ENCODE measurements at places on chromosomes 6 and 20. TPM values are rescaled to one million over a fixed set of nuclear protein-coding genes. Genes with fewer than 3 reads are reported as not detected.

ATAT1 gene
- total RNA-seq, result 13.7 TPM

- DNase-seq, result no peak
- no peak overlapping the region for H3K27ac ChIP-seq
- no peak overlapping the region for H3K4me3 ChIP-seq
- H3K27me3 ChIP-seq, result no peaks in the 10 kb centered on the region
- H3K36me3 ChIP-seq, result no peaks in the 10 kb centered on the region
- H3K4me1 ChIP-seq, result no peaks in the 10 kb centered on the region
Measured at GRCh38 chr6:129634411-129635230, 75.4 kb downstream of the ARHGAP18 start.

DNA sequence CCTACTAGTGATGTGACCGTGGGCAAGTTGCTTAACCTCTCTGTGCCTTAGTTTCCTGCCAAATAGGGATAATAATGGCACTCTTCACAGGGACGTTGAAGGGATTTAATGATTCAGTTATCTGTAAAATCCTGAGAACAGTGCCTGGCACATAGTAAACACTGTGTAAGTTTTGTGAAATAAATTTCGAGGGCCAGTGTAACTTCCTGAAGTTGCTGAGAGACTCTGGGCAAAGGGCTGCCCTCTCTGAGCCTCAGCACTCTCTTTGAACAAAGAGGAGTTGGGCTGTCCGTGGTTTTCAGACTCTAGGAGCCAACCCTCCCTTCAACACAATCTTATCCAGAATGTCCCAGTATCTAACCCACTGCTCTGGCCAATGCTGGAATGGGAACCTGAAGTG lies 2.5 kb upstream of the TEAD3 start:
- H3K27me3 ChIP-seq, result peaks cover 6% of the 10 kb centered on the region
- no peak for DNase-seq
- H3K4me3 ChIP-seq, result no peak overlapping the region
- no peak overlapping the region for H3K27ac ChIP-seq
- peaks cover 16% of the 10 kb centered on the region for H3K4me1 ChIP-seq

DNA sequence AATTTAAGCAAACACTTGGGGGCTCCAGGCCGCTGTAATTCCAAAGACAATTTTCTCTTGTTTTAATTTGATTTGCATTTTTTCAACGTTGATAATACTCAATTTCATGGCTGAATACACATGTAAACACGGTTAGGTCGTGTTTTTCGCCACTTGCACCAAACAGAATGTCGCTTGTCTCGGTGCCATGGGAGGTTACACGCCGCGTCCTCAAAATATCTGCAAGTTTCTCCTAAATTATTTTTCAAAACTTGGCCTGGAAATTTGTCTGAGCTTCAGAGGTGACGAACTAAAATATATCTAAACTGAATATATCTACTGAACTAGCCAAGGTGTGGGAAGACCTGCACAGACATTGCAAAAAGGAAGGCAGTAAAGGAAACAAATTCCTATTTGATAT lies 15.0 kb downstream of the FOXA2 start:
- peaks cover 5% of the 10 kb centered on the region for H3K27me3 ChIP-seq
- no peak overlapping the region for H3K27ac ChIP-seq
- H3K36me3 ChIP-seq, result no peaks in the 10 kb centered on the region
- no peaks in the 10 kb centered on the region for H3K4me1 ChIP-seq
- no peak overlapping the region for H3K4me3 ChIP-seq
- no peak for DNase-seq

DNA sequence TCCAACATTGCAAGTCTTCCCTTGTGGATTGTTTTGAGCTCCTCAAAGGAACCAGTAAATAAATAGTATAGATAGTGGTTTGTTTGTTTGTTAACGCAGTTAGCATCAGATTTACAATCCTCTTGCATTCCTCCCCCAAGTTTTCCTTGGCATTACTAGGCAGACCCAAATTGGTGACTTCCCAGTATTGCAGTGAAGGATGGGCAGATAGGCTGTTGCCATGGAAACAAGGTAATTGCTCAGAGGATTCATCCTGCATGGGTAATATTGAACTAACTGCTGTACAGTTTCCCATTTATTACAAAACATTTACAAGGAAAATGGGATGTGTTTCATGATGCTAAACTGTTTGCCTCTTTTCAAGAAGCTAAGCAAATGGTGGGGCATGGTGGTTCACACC lies 477.2 kb downstream of the EPM2A start:
- no peak overlapping the region for H3K27ac ChIP-seq
- DNase-seq, result no peak
- no peaks in the 10 kb centered on the region for H3K4me1 ChIP-seq
- H3K27me3 ChIP-seq, result no peaks in the 10 kb centered on the region

Measured in ascending aorta (tissue), 2 donors.